ENCODE measurements at places on chromosomes 1 and 21.

- DNase-seq: no peak
Measured at GRCh38 chr1:19620786-19621185, 23.3 kb upstream of the NBL1 start.

GRCh38 chr1:207019161-207019560, 13.4 kb downstream of the C1orf116 start:
- no peak for DNase-seq

DNA sequence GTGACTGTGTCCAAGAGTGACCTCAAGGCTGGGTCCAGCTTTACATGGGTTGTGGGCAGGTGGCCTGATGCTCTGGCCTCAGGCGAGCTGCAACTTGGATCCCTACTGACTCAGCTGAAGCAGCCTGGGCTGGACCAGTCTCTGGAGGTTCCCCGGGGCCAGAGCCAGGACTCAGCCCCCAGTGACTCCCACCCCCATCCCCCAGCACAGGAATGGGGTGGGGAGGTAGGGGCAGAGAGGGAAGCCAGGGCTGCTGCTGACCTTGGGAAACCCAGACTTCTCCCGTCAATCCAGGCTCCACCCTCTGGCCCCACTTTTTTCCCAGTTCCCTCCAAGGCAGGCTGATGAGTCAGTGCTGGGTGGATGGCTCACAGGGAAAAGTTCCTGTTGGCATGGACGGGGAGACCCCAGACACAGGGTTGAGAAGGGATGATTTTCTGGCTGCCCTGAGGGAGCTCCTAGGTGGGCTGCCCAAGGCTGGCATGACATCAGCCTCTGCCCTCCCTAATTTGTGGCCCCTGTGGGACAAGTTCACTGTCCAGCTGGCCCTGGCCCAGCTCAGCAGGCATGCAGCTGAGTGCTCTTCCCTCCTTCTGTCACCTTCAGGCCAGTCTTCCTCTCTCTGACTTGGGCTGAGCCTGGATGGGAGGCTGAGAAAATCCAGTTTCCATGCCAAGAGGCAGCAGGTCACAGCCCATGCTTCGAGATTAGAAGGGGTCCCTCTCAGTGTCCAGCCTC, 2.2 kb downstream of the ZC3H12A start:
- DNase-seq: no peak

DNA sequence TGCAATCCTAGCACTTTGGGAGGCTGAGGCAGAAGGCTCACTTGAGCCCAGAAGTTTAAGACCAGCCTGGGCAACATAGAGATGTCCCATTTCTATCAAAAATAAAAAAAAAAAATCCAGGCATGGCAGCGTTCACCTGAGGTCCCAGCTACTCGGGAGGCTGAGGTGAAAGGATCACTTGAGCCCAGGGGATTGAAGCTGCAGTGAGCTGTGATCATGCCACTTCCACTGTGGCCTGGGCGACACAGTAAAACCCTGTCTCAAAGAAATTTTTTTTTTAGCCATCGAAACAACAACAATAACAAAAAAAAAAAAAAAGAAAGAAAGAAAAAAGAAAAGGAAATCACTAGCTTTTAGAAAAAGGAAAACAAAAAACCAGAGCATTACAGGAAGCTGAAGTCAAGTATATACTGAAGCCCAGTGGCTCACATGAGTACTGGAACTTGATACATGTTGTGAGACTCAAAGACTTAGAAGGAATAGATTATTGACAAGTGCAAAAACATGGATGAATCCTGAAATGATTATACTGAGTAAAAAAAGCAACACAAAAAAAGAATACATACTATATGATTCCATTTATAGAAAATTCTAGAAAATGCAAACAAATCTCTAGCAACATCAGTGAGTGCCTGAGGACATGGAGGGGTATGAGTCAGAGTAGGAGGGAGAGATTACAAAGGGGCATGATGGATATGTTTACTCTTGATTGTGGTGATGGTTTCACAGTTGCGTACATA, 6.1 kb upstream of the RABGAP1L start:
- DNase-seq: no peak

DNA sequence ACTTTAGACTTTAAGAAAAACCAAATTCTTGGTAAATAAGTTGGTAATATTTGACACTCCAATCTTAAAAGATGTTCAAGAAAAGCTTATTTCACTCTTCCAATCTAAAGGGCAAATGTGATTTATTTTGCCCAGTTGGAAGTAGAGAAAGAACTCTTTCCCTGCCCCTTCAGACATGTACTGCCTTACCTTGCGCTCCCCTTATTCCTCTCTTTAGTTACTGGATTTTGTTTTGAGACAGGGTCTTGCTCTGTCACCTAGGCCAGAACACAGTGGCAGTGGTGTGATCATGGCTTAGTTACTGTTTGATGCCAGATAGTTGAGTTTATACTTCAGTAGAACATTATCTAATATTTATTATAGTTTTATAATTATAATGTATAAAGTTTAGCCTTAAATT, 27.5 kb downstream of the FUBP1 start:
- DNase-seq: no peak

- no peak for DNase-seq
Measured at GRCh38 chr1:213969958-213970555, 17.7 kb upstream of the PROX1 start.

- no peak for DNase-seq
Measured at GRCh38 chr21:33126569-33126968, 56.6 kb downstream of the OLIG1 start.

GRCh38 chr1:151326619-151327222, 495 bp downstream of the PI4KB start:
- no peak for DNase-seq

DNA sequence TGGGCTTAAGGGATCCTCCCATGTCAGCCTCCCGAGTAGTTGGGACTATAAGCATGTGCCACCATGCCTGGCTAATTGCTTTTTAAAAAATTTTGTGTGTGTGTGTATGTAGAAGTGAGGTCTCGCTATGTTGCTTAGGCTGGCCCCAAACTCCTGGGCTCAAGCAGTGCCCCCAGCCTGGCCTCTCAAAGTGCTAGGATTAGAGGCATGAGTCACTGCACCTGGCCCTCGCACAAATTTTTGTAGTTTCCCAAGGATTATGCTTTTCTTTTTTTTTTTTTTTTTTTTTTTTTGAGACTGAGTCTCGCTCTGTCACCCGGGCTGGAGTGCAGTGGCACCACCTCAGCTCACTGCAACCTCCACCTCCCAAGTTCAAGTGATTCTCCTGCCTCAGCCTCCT, 144.4 kb upstream of the HNRNPU start:
- no peak for DNase-seq

- DNase-seq: no peak
Measured at GRCh38 chr1:223553957-223554356, 111.5 kb downstream of the CAPN8 start.

GRCh38 chr1:183696981-183697380, 43.9 kb upstream of the APOBEC4 start:
- no peak for DNase-seq

- no peak for DNase-seq
Measured at GRCh38 chr1:11134898-11135266, 35.2 kb upstream of the EXOSC10 start.

GRCh38 chr1:218371927-218372672, 27.0 kb downstream of the TGFB2 start:
- DNase-seq: peak; percentile 36
